NCI-H2029 treated with DMSO at 0.1 percent for 48 hours (cell line): ENCODE measurements at places on chromosomes 6 and 20.
A peak's percentile ranks its signal among the peaks of the same experiment; 100 is the strongest.

GRCh38 chr6:148530394-148530953, 187.8 kb downstream of the SASH1 start:
- no peak for DNase-seq

DNA sequence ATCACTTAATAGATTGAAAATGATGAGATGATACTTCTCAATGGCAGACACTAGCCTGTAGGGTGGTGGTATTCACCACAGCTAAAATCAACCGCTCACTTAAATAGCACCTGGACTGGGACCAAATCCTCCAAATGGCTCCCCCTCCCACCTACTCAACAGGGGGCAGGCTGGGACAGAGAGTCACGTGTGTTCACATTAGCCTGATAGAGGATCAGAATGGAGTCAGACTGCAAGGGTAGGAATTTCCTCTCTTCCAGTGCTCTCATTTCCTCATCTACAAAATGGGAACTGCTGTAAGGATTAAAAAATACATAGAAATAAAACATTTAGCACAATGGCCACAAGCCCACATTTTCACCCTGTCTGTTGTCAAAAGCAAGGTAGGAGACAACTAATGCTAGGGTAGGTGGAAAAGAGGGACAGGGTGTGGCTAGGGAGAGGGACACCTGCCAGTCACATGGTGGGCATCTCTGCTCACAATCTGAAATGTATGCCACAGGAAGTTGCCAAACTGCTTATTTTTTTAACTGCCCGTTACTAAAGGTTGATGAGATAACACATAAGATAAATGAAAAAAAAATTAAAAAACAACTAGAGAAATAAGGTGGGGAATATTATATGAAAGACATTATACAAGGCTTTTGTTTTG, 55.3 kb downstream of the BACH2 start:
- DNase-seq = no peak

DNA sequence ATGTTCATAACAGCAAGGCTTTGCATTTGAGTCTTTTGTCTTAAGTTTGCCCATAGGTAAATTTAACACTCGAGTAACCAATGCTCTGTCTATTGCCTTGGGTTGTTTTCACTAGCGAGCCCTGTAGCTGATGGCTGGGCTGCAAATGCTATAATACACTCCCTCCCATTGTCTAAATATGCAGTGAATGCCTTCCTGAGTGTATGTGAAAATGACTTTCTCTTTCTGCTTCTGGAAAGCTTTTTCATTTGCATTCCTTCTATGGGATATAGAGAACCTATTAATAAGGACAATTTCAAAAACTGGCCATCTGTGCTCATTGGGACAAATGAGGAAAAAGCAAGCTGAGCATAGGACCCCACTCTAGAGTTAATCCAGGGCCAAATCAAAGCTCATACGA, 156.5 kb upstream of the FBXL4 start:
- DNase-seq = no peak

GRCh38 chr6:63636518-63637021, 968 bp downstream of the PHF3 start:
- DNase-seq = peak; percentile 25

- DNase-seq = no peak
These were observed 15.3 kb upstream of the CDH4 start for GRCh38 chr20:61236713-61237112.

DNA sequence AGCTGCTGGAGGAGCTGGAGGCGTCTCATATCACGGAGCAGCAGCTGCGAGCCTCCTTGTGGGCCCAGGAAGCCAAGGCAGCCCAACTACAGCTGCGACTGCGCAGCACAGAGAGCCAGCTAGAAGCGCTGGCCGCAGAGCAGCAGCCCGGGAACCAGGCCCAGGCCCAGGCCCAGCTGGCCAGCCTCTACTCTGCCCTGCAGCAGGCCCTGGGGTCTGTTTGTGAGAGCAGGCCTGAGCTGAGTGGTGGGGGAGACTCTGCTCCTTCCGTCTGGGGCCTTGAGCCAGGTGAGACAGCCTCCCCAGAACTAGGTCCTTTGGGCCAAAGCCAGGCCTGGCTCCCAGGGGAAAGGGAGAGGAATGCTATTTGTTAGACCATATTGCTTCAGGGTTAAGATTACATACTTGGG, 31.7 kb downstream of the C20orf173 start:
- DNase-seq = no peak

DNA sequence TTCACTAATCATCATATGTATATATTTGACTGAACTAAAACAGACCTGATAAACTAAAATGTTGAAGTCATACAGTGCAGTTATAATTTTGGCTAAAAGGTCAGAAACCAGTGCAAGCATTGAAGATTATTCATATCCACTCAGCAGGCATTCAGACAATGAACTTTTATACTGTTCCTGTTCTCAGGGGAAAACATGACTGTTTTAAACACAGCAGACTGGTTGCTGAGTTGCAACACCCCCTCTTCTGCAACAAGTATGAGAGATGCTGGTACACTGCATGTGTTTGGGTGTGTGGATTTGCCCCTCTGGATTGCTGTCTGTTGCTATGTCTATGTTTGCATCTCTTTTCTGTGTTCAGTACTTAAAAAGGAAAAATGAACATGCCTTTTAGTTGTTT, 206.8 kb downstream of the EYA4 start:
- no peak for DNase-seq

- DNase-seq = no peak
These were observed 636.3 kb upstream of the IMPG1 start for GRCh38 chr6:76708641-76709331.

- no peak for DNase-seq
These were observed 48.7 kb upstream of the CLVS2 start for GRCh38 chr6:122947355-122947754.

DNA sequence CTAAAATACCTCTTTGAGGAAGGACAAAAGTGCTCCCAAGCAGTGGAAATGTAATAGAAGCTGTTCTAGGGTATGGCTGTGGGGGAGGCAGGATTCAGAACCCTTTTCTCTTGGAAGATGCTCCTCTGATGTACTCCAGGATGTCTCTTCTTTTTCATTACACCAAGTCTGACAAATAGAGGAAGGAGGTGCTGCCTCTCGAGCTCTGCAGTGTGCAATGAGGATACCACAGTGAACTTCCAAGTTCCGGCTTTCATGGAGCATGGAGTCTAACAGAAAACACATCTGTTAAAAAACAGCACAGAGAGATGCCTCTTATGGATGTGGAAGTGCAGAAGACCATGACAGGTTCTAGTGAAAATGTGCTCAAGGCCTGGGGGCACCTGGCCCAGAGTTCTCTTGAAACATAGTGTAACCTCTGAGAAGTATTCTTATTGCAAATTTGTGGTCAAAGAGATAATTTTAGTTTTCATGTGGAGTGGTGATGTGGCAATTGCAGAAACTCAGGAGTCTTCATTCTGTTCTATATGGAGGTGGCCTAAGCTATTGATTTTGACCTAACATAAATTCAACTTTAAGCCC, 362.0 kb upstream of the CITED2 start:
- no peak for DNase-seq

DNA sequence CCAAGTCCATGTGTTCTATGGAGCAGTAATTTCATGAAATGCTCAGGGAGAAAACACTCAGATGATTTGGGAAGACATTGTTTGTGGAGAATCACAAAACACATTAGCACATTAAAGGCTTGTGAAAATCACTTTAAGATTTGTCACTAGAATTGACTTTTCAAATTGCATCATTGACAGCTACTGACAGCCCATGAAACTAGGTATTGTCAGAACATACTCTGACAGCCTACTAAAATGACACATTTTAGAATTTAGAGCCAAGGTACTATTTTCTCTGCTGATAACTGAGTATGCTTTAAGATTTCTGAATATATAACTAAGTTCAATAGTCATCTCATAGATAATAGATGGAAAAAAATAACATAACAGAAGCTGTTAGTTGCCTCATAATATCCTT, 67.4 kb upstream of the FOXC1 start:
- DNase-seq = no peak

DNA sequence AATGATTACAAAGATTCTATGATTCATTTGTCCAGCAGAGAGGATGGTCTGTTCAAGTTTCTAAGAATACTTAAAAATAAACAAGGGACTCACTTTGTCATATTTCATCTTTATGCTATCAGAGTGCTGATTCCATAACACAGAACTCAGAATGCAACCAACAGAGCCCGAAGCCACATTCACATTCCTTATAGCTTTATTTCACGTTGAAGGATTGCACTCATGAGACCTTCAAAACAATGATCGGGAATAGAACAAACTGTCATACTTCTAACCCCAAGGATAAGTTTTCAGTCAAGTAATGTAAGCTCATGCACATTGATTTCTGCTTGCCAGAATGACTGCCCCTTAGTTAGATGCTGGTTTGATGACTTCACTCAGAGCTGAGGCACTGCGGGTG, 25.2 kb downstream of the FNDC1 start:
- no peak for DNase-seq

DNA sequence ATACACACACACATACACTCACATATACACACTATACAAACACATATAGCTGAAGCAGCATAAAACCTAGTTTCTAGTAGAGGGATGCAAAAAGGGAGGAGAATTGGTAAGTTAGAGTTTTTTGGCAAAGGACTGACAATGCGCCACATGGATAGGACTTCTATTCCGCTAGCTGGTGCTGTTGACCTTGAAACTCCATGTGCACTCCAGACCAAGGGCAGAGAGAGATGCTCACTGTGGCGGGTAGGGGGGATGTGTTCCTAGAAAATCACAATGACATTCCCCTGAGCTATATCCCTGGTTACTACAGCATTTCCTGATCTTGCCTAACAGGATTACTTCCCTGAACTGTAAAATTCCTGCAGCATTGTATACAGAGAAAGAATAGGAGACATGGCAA, 19.2 kb downstream of the MICA start:
- DNase-seq = no peak

DNA sequence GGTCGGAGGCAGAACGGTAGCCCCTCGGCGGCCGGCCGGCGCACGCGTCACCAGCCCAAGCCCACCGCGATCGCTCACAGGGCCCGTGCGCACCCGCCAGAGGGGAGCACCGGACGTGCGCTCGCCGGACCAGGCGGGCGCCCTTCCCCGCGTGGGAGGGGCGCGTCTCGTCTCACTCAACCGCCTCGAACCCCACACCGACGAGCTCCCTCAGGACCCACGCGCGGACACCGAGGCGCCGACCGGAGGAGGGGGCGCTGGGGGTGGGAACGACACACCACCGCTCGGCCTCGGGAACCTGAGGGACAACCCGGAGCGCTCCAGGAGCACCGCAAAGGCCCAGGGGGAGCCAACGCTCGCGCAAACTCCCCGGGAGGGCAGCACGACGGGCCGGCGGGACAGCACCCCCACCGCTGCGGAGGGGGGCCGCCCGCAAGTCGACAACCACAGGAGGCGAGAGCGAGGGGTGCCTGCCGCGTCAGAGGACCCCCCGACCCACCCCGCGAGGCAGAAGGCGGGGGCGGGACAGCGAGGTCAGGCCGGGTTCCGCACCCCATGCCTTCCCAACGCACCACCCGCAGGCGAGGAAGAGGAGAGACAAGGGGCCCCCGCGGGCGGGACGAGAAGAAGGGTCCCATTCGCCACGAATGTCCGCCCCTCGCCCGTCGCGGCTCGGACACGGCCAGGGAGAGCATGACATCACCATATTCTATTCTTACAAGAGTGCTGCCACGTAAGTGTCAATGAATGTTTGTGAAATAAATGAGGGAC, 512.7 kb upstream of the ZNF337 start:
- no peak for DNase-seq

- DNase-seq = no peak
These were observed 55.2 kb downstream of the TGM2 start for GRCh38 chr20:38109591-38110524.

GRCh38 chr20:13364278-13365170, 143.4 kb downstream of the ISM1 start:
- DNase-seq = no peak

DNA sequence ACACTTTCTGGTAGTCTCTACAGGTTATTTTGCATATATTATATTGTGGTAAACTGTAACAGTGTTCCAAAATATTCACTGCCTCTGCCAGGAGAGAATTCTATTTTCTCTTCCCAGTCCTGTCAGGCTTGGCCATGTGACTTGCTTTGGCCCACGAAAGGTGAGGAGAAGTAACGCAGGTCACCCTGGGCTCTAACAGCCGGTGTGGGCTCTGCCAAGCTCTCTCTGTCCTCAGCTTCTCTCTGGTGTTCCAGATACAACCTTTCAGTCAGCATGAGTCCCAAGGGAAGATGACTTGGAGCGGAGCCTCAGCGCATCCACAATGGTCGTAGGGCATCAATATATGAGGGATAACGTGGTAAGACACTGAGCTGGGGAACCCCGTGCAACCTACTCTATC, 113.0 kb upstream of the RREB1 start:
- no peak for DNase-seq

- no peak for DNase-seq
These were observed 127.0 kb upstream of the EDN1 start for GRCh38 chr6:12163149-12163548.

- no peak for DNase-seq
These were observed 813.7 kb downstream of the KIF16B start for GRCh38 chr20:15759594-15759993.

- no peak for DNase-seq
These were observed 51.5 kb upstream of the ARID1B start for GRCh38 chr6:156725712-156726111.

- no peak for DNase-seq
These were observed 69.6 kb upstream of the VGLL2 start for GRCh38 chr6:117195728-117196127.

DNA sequence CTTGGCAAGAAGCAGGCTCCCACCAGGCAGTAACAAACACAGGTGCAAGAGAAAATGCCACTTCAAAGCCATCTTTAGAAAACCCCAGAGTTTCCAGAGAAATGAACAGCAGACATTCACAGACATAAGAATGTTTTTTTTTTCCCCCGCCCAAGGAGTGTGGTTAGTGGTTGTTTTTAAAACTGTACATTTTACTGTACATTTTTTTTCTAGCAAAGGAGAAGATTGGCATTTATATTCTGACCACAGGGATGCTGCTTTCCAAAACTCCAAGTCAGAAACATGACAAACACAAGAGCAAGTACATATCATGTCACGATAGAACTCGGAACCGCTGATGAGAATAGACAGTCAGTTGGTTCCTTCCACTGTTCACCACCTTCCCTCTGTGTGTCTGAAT, 197.9 kb downstream of the LRFN2 start:
- no peak for DNase-seq

DNA sequence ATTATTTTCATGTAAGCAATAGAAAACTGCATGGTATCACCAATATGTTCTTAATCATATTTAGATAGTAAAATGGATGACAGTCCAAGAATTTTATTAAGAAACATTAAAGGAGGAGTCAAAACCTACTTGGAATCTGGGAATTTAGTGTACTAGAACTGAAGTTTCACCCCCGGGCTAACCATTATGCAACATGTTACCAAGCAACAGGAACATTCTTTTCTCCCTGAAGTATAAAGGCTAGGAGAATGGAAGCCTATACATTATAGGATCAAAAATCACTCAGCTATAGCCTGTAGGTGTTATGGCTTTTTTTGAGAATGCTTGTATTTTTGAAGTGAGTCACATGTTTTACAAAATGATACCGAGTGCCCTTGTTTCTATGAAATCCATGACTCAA, 538.3 kb downstream of the GRIK2 start:
- no peak for DNase-seq

DNA sequence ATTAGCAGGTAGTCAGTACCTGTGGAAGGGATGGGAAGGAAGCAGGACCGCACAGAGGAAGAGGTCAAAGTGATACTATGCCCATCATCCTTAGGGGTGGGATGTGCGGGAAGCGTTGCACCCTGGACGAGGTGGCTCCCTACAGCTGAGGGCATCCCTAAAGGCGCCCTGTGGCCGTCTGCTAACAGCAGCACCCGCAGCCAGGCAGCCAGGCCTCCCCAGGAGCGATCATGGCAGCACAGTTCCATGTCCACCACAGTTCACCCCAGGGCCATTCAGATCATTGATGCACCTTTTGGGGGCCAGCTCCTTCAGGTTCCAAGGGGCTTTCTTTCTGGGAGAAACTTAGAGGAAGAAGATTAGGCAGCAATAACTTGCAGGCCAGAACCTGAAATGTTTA, 59.5 kb downstream of the RPP40 start:
- DNase-seq = no peak
